Endodermal cell (in vitro differentiated cells): ENCODE measurements at places on chromosomes 12 and 14. TPM values are rescaled to one million over a fixed set of nuclear protein-coding genes. Genes with fewer than 3 reads are reported as not detected.

GRCh38 chr12:92393504-92393903 lies 247.9 kb upstream of the BTG1 start:
- peak; percentile 66 for DNase-seq
- peaks cover 9% of the 10 kb centered on the region for H3K4me1 ChIP-seq
- H3K4me3 ChIP-seq, result no peak overlapping the region
- no peaks in the 10 kb centered on the region for H3K27me3 ChIP-seq
- no peaks in the 10 kb centered on the region for H3K36me3 ChIP-seq

TBX5 gene
- total RNA-seq, result not detected in 3 replicates

- DNase-seq, result peak; percentile 51
- H3K4me1 ChIP-seq, result no peaks in the 10 kb centered on the region
- no peak overlapping the region for H3K4me3 ChIP-seq
- H3K27me3 ChIP-seq, result no peaks in the 10 kb centered on the region
- H3K27ac ChIP-seq, result no peak overlapping the region
Observed at GRCh38 chr12:122848471-122849351, 13.5 kb downstream of the HIP1R start.

- no peaks in the 10 kb centered on the region for H3K27me3 ChIP-seq
- no peak for DNase-seq
- H3K4me1 ChIP-seq, result no peaks in the 10 kb centered on the region
- H3K4me3 ChIP-seq, result no peak overlapping the region
- H3K27ac ChIP-seq, result no peak overlapping the region
- no peaks in the 10 kb centered on the region for H3K36me3 ChIP-seq
Observed at GRCh38 chr14:64786296-64787149, 82.3 kb downstream of the PLEKHG3 start.

MANSC1 gene
- total RNA-seq, result 4.7 to 7.2 TPM (median 6.6 TPM) in 3 replicates

DNA sequence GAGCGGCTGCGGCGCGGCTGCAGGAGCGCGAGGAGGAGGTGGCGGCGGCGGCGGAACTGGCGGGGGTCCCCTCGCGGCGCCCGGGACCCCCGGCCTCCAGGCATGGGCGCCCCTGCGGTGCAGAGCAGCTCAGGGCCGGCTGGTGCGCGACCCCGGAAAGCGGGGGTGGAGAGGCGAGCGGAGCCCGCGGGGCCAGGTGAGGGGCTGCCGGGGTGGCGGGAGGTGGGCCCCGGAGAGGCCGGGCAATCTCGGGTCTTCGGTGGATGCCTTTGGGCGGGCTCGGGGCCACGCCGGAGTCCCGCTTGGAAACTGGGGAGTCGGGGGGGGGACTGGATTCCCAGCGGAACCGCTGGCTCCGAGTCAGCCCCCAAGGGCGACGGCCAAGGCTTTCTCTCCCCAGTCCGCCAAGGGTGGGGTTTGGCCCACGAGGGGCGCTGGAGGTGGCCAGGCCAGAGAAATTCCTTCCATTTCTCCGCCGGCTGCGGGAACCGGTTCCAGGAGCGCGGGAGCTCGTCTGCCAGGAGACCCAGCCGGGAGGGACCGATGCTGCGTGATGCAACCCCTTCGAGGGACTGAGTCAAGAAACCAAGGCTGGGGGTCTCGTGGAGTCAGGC lies 13.9 kb upstream of the NR4A1 start:
- peak overlapping the region; percentile 85 for H3K4me3 ChIP-seq
- no peak overlapping the region for H3K27ac ChIP-seq
- peak; percentile 88 for DNase-seq
- H3K27me3 ChIP-seq, result peaks cover 20% of the 10 kb centered on the region
- no peaks in the 10 kb centered on the region for H3K4me1 ChIP-seq

TAS2R42 gene
- total RNA-seq, result not detected in 2 replicates

GRCh38 chr12:11500188-11500860 lies 105.0 kb upstream of the PRB2 start:
- H3K4me3 ChIP-seq, result peak overlapping the region; percentile 62
- no peaks in the 10 kb centered on the region for H3K36me3 ChIP-seq
- no peaks in the 10 kb centered on the region for H3K4me1 ChIP-seq
- H3K27me3 ChIP-seq, result peaks cover 70% of the 10 kb centered on the region
